ENCODE measurements at places on chromosomes 4 and X. TPM values are rescaled to one million over a fixed set of nuclear protein-coding genes. Genes with fewer than 3 reads are reported as not detected.

GRCh38 chr4:124167602-124168001, 544.9 kb downstream of the ANKRD50 start:
- DNase-seq, result no peak

DNA sequence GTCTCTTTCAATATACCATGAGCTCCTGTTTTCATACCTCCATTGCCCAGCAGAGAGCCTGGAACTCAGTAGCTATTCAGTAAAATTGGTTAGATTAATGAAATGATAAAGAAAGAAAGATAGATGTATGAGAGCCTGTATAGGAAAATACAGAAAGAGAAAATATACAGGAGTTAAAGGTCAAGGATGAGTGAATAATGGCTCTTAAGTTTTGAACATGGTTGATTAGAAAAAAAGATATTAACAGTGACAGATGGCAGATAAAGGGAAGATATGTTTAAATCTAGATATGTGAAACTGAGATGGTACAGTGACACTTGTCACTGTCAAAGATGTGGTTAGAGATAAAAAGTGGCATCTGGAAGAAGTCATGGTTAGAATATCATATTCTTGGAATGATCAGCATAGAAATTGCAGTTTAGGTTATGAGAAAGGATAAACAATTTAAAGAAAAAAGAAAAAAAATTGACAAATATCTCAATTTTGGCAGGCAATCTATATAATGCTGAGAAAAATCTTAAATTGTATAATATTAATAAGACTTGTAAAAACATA, 179.2 kb downstream of the TBCK start:
- no peak for DNase-seq

DNA sequence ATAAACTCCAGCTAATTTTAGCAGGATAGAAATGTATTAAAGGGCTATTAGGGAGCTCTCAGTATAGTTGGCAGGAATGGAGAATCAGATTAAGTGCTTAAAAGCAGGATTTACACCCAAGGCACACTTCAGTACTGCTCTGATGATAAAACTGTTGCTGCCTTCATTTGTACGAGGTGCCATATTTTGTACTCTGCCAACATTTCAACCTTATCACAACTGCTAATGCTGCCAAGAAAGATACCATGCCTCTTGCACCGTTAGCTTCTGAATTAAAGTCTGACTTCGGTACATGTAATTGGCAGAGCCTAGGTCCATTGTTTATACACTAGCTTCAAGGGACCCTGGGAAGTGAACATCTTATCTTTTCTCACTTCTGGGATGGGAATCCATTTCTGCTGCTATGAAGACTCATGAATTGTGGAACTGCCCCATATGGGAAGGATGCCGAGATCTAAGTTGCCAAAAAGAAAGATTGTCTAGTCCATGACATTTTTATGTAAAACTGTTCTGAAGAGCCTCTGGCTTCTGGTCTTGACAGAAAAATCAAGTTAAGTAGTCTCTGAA, 624.0 kb upstream of the IGFBP7 start:
- DNase-seq, result peak; percentile 92

DNA sequence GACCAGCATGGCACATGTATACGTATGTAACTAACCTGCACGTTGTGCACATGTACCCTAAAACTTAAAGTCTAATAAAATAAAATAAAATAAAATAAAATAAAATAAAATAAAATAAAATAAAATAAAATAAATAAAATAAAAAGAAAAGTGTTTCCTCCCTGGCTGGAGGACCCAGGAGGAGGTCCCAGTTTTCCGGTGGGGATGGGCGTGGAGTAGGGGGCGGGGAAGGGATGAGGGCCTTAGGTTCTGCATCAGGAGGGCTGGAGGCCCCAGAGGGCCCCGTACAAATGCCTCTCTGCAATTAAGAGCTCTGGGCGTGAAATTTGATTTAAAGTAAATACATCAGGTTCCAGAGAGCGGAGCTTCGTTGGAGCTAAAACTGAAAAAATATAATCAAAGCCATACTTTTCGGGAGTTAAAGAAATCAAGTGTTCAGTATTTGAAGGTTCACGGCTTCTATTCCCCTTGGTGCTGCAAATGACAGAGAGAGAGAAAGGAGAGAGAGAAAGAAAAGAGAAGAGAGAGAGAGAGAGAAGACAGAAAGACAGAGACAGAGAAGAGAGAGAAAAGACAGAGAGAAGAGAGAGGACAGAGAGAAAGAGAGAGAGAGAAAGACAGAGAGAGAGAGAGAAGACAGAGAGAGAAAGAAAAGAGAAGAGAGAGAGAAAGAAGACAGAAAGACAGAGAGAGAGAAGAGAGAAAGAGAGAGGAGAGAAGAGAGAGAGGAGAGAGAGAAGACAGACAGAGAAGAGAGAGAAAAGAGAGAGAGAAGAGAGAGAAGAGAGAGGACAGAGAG, 8.7 kb upstream of the SHOX start:
- no peak for DNase-seq

DNA sequence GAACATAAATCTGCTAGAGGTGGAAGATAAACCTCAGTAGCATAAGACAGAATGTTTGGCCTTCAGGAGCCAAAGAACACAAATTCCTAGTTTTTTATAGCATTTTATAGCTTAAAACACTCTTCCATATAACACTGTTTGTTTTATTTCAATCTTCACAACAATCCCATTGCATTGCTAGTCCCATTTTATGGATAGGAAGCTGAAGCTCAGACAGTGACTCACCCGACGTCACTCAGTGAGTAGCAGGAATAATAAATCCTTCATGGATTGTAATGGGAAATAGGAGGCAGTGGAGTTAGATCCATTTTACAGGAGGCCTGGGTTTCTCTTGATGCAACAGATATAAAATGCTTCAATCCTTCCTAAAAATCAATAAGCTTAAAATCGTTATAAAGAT, 217.5 kb downstream of the RAB28 start:
- no peak for DNase-seq

- DNase-seq, result no peak
Measured at GRCh38 chr4:105965183-105965800, 70.0 kb downstream of the NPNT start.

- peak; percentile 87 for DNase-seq
Measured at GRCh38 chr4:48963042-48963679, 22.9 kb upstream of the CWH43 start.

Gene MAGEB6
- not detected for total RNA-seq

- DNase-seq, result peak; percentile 48
Measured at GRCh38 chrX:15334561-15334960, 762 bp downstream of the PIGA start.

- DNase-seq, result no peak
Measured at GRCh38 chr4:109676886-109677285, 26.4 kb downstream of the CASP6 start.

- peak; percentile 63 for DNase-seq
Measured at GRCh38 chrX:77493677-77494553, 46.7 kb downstream of the FGF16 start.

DNA sequence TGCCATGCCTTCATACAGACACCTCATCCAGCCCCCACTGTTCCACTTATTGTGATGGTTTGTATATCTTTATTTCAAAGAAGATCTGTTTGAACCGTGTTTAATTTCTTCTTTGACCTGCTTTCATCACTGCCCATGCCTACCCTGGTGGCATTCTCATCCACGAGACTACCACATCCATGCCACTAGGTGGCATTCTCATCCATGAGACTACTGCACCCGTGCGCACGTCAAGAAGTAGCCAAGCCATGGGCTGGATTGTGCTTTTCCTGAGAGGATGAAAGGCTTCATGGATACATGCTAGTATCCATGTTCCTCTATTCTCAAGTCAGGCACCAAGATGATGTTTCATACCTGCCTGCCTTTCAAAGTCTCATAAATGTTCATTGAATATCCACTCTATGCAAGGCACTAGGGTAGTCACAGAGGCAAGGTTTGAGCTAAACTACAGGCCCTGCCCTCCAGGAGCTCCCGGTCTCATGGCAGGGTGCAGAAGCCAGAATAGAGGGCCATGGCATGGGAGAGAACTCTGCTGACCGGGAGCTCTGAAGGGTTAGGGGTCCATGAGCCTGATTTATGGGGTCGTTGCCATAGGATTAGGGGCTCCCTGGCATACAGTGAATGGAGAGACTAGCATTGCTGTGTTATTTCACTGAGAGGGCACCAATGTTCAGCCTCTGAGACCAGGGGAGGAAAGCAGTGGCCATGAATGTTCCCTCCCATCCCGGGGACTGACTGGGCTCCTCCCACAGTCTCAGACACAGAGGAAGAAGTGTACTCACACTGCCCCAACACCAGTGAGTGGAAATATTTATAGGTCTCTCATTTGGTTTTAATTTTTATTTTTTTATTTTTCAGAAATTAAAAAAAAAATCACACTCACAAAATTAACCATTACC, 24.8 kb upstream of the EOLA2 start:
- DNase-seq, result peak; percentile 77

Gene XKRX
- total RNA-seq, result 8.8 TPM

GRCh38 chr4:105389167-105389566, 84.7 kb downstream of the PPA2 start:
- DNase-seq, result no peak

Gene CENPC
- 15.1 TPM for total RNA-seq

Gene AGA
- 21.4 TPM for total RNA-seq

GRCh38 chr4:122842392-122842791, 15.8 kb downstream of the FGF2 start:
- no peak for DNase-seq

- DNase-seq, result peak; percentile 15
Measured at GRCh38 chr4:1249731-1250526, 999 bp upstream of the CTBP1 start.

Gene PKD2
- total RNA-seq, result 24.4 TPM

DNA sequence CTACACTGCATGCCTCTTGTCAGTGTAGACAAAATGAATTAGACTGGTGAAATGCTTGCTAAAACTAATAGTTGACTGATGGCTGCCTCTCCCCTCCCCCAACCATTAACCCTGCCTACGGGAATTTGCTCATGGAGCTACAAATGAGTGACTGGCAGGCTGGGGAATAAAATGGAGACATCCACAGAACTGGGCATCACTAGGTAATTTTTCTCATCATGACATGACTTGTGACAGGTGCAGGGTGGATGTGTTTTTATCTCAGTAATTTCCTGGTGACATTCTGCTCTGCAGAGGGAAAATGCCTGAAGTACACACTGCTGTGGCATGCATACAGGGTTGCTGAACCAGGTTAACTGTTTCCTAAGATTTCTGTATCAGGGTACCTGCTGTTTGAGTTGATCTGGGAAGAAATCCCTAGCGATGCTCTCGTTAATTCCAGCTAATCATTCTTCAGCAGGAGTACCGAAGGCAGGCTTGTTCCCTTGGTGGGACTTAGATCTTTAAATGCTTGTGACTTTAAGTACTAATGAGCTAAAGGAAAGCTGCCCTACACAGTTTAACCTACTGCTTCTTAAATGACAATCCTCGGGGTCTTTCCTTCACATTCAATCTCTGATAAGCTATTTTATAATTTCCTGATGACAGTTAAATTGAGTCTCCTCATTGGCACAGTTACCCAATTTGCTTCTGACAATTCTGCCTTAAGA, 376.3 kb upstream of the LCORL start:
- no peak for DNase-seq

- DNase-seq, result no peak
Measured at GRCh38 chrX:7158468-7158990, 10.6 kb upstream of the PUDP start.

DNA sequence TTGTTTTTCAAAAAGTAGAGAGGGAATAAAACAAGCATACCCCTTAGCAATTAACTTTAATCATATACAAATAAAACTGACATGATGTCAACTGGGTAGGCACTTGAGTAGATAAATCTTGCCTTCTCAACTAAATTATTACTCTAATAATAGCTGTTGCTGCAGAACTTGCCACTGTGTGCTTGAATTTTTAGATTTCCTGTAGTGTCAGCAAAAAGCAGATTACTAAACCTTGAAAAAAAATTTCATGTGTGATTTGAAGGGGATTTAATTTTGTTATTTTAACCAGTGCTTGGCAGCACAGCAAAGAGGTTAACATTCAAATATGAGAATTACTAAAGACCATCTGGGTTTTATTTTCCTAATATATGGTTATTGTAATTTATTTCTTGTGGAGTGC, 438.3 kb upstream of the SPANXN1 start:
- DNase-seq, result no peak

DNA sequence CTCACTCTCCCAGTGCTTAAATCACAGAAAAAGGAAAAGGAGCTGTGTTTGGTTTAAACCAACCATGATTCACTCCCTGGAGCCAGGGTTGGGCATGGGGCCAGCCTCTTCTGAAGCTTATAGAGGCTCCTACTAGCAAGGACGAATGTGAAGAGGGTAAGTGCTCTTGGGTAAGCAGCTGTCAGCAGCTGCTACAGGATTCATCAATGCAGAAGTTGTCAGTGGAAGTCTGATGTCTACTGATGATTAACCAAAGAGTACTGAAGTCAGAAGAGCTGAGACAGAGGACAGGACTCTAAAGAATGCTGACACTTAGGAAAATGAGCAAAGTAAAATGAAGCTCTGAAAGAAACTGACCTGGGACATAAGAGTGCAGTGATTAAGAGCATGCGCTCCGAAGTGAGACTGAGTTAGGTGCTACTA, 32.7 kb upstream of the JADE1 start:
- DNase-seq, result peak; percentile 66

Gene PLXNA3
- 61.1 TPM for total RNA-seq

DNA sequence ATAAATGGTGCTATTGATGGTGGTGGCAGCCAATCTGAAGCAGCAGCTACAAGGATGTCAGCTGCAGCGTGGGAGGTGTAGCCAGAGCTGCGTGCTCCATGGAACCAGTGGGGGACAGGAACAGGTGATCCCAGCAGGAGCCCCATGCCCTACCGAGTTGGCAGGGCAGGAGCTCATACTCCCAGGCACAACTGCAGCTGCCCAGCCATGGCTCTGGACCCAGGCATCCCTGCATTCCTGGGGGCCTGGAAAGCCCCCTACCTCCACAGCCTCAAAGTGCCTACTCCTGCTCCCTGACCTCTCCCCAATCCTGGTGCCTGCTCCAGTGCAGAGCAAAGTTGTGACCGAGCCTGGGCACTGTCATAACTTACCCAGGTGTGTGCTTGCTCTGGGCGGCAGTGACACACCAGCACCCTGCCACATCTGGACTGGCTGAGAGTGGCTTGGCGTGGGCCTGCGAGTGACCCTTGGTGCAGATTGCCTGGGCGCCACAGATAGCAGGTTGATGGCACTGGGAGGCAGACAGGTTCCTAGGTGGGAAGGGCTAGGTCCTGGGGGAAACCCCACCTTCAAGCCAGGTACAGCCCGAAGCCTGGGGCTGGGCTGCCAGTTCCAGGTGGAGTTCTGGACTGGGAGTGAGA, 101.1 kb downstream of the DCAF12L2 start:
- no peak for DNase-seq
